Frontal cortex (tissue), 4 donors: ENCODE measurements at places on chromosomes 12 and 14.

DNA sequence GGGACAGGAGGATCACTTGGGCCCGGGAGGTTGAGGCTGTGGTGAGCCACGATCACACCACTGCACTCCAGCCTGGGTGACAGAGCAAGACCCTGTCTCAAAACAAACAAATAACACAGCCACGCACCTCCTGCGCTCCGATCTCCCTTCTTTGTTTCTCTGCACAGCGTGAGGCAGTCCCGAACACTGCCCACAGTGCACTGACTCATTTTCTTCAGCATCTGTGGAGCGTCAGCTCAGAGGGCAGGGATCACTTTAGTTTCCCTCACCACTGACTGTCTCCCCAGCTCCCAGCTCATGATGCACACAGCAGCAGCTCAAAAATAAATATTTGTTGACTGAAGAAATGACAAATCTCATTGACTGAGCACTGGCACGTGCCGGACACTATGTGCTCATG lies 883 bp upstream of the MYL2 start:
- DNase-seq: no peak

DNA sequence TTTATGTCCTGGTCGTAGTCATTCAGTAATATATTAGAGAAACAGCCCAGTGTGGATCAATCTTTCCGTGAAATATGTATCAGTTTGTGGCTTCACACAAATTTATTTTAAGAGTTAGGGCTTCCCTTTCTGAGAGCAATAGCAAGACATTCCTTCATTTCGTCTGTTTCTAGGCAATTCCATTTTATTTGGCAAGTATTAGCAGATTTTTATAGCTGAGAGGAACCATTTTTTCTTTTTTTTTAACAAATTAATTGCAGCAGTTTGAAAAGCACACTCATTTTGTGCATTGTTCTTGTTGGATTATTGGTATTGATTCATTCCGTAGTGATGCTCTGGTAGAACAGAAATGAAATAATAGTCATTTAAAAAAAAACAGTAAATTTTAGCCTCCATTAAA lies 132.9 kb downstream of the SRGAP1 start:
- DNase-seq: no peak

DNA sequence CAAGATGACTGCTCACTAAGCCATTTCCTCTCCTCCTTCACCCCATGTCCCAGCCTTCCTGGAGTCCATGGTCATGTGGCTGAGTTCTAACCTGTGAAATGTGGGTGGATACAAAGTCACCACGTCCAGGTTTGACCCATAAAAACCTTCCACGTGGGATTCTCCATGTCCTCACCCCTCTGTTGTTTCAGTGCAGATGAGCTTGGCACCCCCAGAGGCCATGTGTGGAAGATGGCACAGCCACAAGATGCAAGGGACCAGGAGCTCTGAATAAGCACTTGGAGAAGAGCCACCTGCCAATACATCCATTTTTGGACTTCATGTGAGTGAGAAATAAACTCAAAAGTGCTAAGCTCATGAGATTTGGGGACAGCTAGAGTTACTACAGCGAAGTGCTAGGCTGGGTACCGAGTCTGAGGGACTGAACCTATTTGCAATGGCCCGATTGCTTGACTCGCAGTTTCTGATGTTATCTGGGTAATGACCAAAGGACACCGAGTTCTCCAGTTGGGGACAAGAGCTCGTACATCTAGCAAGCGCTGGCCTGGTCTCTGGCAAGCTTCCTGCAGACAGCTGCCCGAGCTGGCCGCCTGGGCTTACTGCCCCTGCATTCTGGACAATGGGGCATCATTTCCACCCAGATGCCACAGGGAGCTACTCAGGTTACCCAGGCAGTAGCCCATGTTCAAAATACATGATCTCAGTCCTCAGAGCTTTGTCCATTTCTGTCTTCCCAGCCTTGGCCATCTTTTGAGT lies 7.7 kb upstream of the SLC24A4 start:
- no peak for DNase-seq

- DNase-seq: no peak
Observed at GRCh38 chr14:54550514-54550913, 16.4 kb upstream of the SAMD4A start.

DNA sequence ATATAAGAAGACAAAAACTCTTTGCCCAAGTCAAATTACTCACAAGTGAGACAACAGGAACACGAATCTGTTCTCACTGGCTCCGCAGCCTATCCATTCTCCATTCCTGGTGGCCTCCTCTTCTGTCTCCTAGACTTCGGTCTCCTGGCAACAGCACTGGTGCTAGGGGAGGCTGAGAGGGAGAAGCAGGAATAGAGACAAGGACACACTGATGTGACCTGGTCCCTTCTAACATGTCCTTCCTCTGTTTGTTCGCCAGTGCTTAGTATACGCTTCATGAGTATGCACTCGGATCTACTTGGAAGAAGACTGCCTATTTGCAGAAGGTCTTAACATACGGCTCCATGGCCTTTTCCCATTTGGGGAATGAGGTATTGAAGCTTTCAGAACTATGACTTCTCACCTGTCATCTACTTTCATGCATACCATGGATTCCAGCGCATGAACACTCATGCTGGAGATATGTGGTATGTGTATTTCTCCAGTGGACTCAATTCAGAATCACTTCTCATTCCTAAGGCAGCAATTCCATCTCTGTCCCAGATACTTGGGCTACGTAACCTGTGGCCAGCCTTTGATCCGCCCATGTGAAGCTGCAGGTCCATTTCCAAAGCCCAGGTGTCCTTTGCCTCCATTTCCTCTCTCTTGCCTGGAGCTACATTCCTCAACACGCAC lies 33.9 kb downstream of the BHLHE41 start:
- DNase-seq: no peak

GRCh38 chr12:52899338-52900035 lies 5.4 kb downstream of the KRT8 start:
- DNase-seq: no peak

DNA sequence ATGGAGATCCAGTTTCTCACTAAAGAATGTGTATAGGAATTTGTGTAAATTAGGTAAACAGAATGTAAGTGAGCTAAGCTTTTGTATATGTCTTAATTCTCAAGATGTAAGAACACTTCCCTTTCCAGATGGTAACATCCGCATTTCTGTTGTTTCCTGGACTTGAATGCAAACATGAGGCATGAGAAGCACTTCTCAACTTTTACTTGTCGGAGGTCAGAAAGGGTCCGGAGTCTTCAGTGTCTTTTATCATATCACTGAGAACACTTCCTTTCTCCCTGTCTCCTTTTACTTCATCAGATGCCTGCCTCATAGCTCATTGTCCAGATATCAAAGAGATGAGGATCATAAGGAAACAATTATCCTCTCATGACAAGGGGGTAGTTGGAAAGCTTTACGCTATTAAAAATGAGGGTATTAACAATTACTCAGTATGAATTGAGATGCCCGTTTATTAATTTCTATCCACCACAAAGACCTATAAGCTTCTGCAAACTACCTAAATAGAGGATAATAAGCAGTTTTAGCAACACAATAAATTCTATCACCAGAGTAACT lies 214.1 kb upstream of the FLRT2 start:
- DNase-seq: no peak

- DNase-seq: no peak
Observed at GRCh38 chr14:105472486-105472991, 2.1 kb upstream of the CRIP2 start.

GRCh38 chr14:54189748-54190354 lies 207.0 kb upstream of the CDKN3 start:
- DNase-seq: no peak

DNA sequence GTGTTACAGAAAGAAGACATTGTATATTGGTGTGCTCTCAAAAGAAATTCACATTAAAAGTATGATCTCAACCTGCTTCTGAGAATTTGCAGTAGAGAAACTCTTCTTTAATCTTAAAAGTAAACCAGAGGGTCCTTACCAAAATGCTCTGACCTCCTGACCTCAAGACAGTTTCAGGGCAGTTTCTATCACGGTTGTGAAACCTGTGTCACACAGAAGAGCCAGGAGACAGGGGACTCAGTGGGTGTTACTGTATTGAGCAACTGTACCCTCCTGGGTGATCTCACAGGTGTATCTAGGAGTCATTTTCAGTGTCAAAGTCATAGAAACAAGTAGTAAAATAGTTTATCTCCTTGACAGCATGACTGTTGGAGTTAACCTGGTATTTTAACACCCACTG lies 178.0 kb downstream of the GRIP1 start:
- DNase-seq: no peak

DNA sequence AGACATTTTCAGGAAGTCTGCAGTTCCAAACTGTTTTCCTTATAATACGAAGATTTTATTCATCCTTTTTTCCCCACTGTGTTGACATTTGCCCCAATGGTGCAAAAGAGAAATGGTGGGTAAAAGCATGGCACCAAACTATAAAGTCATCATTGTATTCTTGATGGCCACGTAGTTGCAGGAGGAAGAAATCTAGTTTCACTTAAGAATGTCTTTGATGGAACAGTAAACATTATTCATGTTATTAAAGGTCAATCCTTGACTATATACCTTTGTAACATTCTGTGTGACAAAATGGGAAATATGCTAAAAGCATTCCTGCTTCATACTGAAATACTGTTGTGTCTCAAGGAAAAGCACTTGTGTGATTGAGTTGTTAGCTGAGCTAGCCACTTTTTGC lies 80.1 kb downstream of the PRKCH start:
- DNase-seq: no peak

GRCh38 chr12:29426498-29426897 lies 45.5 kb upstream of the ERGIC2 start:
- no peak for DNase-seq

DNA sequence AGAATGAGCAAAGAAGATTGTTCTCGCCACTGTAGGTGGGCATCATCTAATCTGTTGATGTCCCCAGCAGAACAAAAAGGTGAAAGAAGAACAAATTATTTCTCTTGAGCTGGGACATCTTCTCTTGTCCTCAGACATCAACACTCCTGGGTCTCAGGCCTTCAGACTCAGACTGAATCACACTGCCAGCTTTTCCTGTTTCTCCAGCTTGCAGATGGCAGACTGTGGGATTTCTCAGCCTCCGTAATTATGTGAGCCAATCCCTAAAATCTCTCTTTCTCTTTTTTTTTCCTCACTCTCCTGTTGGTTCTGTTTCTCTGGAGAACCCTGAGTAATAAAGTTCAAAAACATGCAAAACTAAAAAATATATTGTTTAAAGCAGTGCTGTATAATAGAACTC lies 3.7 kb upstream of the TMPRSS12 start:
- no peak for DNase-seq

- DNase-seq: no peak
Observed at GRCh38 chr12:104649217-104649824, 192.6 kb downstream of the CHST11 start.

DNA sequence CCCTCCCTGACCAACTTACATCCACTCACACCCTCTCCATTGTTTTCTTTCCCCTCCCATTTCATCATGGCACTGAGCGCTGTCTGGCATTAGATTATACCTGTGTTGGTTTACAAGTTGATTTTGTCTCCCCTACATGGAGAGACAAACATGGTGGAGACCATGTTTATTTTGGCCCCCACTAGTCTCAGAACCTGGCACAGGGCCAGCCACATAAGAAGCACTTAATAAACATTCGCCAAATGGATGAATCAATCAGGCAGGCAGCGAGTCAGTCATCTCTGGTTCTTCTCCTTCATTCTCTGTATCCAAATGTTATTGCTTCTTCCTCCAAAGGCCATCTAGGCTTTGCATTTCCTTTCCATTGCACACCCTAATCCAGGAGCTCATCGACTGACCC lies 177.4 kb downstream of the DPF3 start:
- no peak for DNase-seq

DNA sequence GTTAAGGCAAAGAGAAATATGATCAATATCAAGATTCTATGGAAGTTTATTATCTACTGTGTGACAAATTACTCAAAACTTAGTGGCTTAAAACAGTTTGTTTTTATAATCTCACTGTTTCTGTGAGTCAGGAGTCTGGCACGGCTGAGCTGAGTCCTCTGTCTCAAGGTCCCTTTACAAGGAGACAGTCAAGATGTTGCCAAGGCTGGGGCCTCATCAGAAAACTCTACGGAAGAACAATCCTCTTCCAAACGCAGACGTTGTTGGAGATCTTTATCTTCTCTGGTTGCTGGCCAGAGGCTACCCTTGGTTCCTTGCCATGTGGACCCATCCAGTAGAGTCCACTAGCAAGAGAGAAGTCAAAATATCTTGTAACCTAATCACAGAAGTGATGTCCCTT lies 100.6 kb upstream of the CCND2 start:
- DNase-seq: no peak

GRCh38 chr12:123948401-123948795 lies 24.2 kb downstream of the CCDC92 start:
- DNase-seq: no peak

GRCh38 chr12:126858560-126858959 lies 1408.4 kb upstream of the TMEM132C start:
- DNase-seq: no peak

DNA sequence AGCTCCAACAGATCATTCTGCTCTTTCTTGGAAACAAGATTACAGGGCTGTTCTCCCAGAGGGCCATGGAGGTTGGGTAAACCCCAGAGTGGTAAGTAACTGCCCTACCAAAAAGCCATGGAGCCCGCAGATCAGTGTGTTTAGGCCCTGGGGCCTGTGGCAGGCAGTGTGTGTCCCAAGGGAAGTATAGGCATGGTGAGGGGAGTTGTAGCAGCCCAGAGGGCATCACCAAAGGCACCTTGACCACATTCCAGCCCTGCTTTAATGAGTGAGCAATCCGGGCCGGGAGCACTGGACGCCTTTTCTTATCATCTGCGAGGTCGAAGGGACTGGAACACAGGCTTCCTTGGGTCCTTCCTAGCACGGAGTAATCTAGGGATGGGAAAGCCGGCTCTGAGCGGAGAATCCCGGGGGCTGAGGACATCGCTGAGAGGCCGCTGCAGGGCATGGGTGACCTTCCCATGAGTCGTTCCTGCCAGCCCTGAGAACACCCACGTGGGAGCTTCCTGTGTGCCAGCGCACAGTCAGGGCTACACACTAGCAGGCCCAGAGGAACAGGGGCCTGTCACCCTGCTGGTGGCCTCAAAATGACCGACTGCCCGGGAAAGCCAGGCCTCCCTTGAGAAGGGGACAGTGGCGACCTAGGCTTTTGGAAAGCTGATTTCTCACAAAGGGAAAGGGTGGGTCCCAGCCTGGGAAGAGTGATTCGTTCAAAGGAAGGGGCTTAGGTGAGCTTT lies 91.3 kb downstream of the NINJ2 start:
- DNase-seq: no peak

GRCh38 chr14:93395231-93395630 lies 35.5 kb upstream of the UNC79 start:
- no peak for DNase-seq

- DNase-seq: no peak
Observed at GRCh38 chr12:122423258-122424165, 1.0 kb upstream of the CLIP1 start.

DNA sequence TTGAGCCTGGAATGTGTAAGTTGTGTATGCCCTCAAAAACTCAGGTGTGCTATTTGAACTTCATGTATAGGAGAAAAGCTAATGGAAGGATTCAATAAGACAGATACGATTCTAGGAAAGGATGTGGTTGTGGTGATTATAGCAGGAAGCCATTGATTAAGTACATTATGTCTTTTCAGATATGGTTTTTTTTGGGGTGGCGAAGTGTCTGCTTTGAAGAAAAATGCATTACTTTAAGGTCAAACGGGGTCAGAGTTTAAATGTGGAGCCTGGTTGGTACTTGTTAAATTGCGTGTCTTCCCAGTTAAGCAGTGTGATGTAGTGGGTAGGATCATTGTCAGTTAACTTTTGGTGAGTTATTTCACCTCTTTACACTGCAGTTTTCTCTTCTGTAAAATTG lies 13.0 kb upstream of the NUP107 start:
- DNase-seq: no peak
